CD4-positive, alpha-beta T cell treated with Interleukin-10 for 1 hour (primary cell): ENCODE measurements at places on chromosomes 3 and 15.

- no peak for DNase-seq
Observed at GRCh38 chr15:85045615-85046014, 64.0 kb downstream of the PDE8A start.

GRCh38 chr15:60691508-60692047, 212.6 kb upstream of the ICE2 start:
- no peak for DNase-seq

GRCh38 chr3:184040010-184040409, 8.5 kb downstream of the HTR3D start:
- DNase-seq = no peak

DNA sequence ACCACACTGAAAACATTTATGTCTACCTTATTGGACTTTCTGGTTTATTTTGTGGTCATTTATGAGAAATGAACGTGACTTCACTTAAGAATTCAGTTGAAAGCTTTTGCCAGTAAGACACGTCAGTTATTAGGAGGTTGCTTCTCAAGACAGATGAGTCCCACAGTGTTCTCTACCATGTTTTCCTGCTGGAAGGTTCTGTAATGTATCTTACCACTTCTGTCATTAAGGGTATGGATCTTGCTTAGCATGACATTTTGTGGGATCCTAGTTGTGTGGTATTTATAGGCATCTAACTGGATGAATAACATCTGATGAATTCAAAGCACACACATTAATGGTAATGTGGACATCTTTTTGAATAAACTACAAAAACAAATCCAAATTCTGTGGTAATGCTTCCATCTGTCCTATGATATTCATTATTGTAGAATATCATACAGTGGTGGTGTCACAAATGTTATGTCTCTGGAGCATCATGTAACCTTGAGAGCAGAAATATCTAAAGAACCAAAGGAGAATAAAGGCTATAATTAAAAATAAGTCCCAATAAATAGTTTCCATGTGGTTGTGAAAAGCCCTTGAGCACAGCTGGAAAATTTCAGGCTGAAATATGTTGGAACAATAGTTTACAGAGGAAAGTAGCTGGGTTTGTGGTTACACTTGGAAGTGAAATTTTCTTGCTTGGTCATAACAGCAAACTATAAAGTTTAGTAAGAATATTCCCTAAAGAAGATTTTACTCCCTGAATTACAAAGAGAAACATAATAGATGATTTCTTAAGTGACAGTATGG, 61.5 kb downstream of the C3orf38 start:
- no peak for DNase-seq
